ENCODE measurements at places on chromosomes 12 and 14.

DNA sequence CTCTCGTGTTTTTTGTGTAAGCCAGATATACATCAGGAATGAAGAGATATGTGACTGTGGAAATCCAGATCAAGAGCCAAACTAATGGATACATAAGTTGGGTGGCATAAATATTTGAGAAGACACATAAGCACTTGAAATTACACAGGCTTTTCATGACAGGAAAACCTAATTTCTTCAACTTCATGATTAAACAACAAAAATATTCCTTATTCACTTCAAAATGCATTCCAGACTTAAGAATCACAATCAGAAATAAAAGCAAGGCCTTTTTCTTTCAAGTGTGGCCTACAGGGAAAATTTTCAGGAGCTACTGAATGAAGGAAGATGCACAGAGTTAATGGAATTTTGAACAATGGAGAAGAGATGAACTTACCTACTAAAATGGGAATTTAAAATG, 515.6 kb downstream of the FOXG1 start:
- no peak for DNase-seq

DNA sequence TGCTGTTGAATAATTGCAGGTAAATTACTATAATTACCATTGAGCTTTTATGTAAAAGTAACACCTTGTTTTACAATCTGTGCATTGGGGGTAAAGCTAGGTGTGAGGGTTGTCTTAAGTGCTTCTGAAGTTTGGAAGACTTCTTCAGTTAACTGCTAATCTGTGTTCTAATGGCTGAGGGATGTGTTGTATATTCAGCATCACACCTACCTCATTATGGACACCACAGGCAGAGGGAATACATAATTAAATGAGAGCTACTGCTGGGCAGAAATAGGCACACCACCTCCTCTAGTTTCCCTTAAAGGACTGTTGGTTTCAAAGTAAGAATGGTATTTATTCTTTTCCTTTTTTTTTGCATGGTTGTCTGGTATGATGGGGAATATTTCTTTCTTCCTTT, 502.3 kb upstream of the RGS6 start:
- DNase-seq: no peak

DNA sequence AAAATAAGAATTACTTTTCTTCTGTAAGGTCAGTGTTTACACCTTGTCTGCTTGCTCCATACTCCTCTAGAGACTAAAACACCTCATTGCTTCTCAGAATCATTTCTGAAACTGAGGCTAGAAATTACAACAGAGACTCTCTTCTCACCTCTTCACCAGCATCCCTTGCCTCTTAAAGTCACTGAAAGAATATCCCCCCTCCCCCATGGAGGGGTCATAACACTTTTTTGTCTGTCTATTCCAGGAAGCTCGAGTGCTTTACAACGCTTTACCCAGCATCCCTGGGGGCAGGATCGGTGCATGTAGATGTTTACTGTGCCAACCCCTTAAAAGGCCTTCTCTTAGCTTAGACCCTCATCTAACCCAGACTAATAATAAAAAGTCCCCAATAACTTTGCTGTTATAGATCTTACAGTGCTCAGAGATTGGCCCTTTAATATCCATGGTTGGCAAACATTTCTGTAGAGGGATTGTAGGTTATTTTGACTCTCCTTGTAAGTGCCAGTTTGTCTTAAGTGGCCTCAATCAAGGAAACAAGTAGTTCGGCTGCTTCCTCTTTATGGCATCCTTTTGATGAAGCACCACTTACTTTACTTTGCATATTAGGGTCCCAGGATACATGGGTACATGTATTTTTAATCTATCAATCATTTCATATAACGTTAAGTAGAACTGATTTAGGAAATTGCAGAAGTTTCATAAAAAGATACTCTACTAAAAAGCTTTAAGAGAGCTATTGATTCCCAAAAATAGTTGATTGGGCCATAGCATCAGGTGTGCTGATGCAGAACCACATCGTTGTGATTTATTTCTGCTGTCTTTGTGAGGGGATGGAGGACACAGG, 29.3 kb downstream of the PRKCH start:
- DNase-seq: no peak

- no peak for DNase-seq
Measured at GRCh38 chr12:64175254-64175945, 46.7 kb downstream of the KICS2 start.

DNA sequence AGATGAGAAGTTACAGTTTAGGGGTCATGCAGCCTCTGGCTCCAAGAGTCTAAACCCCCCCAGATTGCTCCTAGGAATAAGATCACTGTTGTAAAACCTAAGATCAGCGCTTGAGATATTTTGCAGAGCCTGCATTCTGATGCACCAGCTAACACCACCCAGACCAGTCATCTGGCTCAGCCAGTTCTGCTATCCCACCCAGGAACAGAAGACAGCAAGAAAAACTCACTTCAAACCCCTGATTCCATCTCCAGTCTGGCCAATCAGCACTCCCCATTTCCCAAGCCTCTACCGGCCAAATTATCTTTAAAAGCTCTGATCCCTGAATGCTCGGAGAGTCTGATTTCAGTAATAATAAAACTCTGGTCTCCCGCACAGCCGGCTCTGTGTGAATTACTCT, 158.6 kb downstream of the ZNF664 start:
- no peak for DNase-seq

DNA sequence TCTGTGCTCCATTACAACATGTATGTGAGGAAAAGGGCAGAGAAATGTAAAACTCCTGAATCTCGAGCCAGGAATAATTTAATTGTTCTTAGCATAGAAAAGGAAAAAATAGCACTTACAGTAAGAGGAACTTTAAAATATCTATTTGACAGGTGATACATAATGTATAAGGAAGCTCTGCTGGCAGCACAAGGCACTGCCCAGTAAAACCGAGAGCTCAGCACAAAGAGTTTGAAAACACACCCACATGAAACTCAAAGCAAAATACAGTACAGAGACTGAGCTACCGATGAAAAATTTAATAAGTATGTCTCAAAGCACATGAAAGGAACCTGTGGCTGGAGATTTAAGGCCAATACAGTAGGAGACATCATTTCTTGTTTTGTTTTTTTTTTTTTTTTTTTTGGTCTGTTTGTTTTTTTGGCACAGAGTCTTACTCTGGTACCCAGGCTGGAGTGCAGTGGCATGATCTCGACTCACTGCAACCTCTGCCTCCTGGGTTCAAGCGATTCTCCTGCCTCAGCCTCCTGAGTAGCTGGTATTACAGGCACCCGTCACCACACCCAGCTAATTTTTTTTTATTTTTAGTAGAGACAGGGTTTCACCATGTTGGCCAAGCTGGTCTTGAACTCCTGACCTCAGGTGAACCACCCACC, 19.2 kb downstream of the CLIP1 start:
- DNase-seq: no peak

DNA sequence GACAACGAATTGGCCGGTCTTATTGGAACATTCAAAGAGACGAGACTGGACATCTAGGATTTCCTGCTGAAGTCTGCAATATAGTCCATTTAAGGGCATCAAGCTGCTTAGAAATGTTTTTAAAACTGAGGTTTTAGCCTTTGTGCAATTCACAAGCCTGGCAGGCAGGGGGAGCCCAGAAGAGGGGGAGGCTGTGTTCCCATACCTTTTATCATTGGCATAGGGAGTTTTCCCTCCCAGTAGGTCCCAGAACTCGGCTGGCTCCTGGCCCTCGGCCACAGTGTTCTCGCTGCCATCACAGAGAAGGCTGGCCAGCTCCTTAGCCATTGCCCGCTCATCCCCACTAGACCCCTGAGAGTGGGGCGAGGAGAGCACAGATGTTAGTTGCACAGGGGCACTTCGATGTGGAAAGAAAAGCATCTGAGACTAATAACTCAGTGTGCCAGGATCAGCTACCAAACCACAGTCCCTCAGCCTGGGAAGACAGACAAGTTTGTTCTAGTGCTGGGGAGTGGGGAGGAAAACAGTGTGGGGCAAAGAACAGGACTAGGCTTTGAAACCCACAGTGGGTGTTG, 15.1 kb downstream of the AVIL start:
- no peak for DNase-seq

- DNase-seq: no peak
Measured at GRCh38 chr12:87152075-87152474, 877.1 kb downstream of the C12orf50 start.

DNA sequence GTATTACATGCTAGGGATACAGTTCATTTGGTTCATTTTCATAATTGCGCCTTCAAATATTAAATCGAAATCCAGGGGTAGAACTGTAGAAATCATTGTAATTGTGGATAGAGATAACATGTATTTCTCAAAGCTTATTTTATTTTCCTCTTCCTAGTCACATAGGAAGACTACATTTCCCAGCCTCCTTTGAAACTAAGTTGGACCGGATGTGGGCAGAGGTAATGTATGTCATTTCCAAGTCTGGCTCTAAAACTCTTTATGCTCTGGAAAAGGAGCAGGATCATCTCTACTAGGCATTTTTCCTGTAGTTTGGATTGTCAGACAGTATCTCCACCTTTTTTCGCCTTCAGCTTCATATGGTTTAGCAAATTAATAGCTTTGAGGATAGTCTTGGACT, 70.1 kb upstream of the CRY1 start:
- DNase-seq: no peak

GRCh38 chr12:24719293-24719721, 229.6 kb downstream of the BCAT1 start:
- DNase-seq: no peak

DNA sequence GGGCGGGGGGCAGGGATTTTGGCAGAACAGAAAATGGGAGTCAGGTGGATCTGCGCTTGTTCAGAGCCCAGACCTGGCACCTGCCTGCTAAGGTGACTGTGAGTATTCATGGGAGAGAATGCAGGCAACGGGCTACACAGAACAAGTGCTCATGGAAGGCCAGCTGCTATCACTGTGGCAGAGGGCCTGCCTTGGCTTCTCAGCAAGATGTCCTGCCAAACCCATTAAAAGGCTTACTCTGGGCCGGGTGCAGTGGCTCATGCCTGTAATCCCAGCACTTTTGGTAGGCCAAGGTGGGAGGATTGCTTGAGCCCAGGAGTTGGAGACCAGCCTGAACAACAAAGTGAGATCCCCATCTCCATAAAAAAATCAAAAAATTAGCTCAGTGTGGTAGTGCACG, 21.0 kb downstream of the DIO3 start:
- no peak for DNase-seq

GRCh38 chr14:55454264-55455002, 14.0 kb upstream of the TBPL2 start:
- peak; percentile 21 for DNase-seq

- no peak for DNase-seq
Measured at GRCh38 chr12:49832836-49833421, 4.7 kb upstream of the NCKAP5L start.

- DNase-seq: peak; percentile 43
Measured at GRCh38 chr12:130031571-130032189, 127.9 kb upstream of the TMEM132D start.

DNA sequence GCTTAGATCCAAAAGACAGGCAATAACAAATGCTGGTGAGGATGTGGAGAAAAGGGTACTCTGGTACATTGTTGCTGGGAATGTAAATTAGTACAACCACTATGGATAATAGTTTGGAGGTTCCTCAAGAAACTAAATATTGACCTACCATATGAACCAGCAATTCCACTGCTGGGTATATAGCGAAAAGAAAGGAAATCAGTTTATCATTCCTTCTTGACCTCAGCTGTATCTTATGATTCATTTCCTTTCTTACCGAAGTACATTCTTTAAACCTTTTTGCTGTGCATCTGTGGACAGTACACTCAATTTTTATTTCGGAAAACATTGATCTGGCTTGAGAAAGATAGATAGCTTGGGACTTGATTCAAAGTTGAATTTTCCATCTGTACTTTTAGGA, 183.2 kb upstream of the LRFN5 start:
- DNase-seq: no peak

DNA sequence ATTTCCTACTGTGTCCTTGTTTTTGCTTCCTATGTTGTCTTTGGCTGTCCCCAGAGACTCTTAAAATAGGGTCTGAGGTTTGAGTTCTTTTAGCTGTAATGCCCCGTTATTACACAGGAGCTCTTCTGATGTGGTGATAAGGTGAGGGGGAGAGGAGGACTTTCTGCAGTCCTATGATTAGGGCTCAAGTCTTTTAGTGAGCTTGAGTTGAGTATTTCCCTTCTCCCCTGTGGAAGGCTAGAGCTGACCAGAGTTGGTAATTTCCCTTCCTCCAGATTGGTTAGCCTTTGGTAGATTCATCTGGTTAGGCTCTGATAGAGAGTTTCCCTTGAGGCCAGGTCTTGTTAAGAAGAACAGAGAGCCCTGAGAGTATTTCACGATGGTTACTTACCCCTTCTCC, 4.3 kb upstream of the HIF1A start:
- no peak for DNase-seq

DNA sequence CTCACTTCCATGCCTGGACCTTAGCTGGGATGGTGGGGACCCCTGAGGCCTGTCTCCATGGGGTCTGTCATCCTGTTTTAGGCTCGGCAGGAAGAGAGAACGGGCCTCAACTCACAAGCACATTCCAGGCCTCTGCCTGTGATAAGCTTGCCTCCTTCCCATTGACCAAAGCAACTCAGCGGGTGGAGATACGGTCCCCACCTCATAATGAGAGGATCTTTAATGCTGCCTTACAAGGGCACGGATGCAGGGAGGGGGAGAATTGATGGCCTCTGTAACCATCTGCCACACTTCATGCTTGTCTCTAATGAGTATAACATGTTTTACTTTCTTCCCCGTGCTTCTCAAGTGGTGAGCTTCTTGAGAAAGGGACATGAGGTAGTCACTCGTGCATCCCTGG, 50.0 kb downstream of the GLT1D1 start:
- DNase-seq: no peak

DNA sequence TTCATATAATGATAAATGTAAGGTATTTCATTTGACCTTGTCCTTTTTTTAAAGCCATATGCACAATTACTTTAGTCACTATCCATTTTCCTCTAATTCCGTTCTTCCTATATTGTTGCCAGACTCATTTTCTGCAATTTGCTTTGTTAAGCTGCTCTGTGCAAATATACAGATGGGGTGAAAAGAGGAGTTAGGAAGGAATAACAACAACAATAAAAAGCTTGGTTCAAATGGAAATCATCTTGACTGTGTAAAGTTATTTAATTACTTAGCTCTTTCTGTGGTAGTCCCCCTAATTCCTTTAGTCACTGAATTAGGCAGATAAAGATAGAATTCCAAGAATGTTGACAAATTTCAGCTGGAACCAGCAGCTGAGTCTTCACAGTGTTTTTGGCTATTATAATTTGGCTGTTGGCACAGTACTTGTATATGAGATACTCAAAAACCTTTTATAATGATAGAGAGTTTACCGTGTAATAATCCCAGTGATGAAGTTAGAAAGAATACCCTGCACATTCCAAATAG, 838.0 kb downstream of the RPS29 start:
- DNase-seq: no peak

GRCh38 chr12:119447618-119448017, 113.1 kb downstream of the CCDC60 start:
- no peak for DNase-seq

- DNase-seq: no peak
Measured at GRCh38 chr14:67778792-67779191, 37.6 kb downstream of the ZFYVE26 start.

GRCh38 chr12:114649585-114649984, 34.4 kb downstream of the TBX3 start:
- no peak for DNase-seq

GRCh38 chr12:68236421-68237059, 10.9 kb upstream of the IL26 start:
- no peak for DNase-seq

Measured in hypothalamus (tissue), 51 donors.